ENCODE measurements at places on chromosomes 3 and 15.

GRCh38 chr15:93270937-93271467 lies 182.0 kb upstream of the RGMA start:
- DNase-seq: no peak

- no peak for DNase-seq
These were observed 478.0 kb upstream of the ATP11B start for GRCh38 chr3:182315313-182315712.

DNA sequence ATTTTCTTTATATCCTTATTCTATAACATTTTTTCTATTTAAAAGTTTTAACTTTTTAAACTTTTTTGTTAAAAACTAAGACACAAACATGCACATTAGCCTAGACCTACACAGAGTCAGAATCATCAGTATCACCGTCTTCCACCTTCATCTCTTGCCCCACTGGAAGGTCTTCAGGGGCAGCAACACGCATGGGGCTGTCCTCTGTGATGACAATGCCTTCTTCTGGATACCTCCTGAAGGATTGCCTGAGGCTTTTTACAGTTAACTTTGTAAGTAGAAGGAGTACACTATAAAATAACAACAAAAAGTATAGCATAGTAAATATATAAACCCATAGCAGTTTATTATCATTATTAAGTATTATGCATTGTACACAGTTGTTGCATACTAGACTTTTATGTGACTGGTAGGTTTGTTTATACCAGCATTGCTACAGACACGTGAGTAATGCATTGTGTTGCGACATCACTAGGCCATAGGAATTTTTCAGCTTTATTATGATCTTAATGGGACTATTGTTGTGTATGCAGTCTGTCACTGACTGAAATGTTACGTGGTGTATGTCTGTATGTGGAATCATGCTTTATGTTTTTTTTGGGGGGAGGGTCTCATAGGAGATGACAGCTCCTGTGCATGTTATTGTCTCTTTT lies 18.2 kb downstream of the ATP1B3 start:
- no peak for DNase-seq

GRCh38 chr3:134334231-134334900 lies 39.9 kb downstream of the AMOTL2 start:
- DNase-seq: no peak

DNA sequence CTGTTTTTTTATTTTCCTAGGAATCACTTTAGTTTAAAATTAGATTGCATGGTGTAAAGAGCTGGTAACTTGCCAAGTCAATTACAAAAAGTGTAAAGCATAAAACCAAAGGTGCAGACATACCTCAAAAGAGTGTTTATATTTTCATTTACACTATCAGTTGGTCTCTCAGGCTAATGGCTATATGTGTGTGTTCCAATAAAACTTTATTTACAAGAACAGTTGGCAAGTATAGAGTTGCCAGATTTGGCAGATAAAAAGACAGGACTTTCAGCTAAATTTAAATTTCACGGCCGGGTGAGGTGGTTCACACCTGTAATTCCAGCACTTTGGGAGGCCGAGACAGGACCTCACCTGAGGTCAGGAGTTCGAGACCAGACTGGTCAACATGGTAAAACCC lies 41.1 kb downstream of the HOMER2 start:
- DNase-seq: no peak

DNA sequence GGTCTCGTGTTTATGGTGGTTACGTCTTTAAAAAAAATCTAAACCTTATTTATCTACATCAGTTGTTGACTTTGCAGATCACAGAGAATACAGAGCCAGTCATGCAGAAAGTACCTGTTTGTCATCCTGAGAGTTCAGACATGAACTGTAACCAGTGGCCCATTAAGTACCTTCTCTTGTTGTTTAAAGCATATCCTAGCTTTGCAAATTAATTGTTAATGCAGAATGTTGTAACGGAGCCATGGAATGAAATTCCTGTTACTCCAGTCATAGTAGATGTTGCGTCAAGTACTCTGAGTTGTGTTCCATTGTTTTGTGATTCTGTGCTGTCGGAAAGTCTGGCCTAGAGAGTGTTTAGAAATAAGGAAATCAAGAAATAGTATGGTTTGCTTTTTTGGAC lies 205.2 kb downstream of the RBMS3 start:
- no peak for DNase-seq

GRCh38 chr15:87722941-87723691 lies 533.4 kb downstream of the NTRK3 start:
- DNase-seq: no peak

DNA sequence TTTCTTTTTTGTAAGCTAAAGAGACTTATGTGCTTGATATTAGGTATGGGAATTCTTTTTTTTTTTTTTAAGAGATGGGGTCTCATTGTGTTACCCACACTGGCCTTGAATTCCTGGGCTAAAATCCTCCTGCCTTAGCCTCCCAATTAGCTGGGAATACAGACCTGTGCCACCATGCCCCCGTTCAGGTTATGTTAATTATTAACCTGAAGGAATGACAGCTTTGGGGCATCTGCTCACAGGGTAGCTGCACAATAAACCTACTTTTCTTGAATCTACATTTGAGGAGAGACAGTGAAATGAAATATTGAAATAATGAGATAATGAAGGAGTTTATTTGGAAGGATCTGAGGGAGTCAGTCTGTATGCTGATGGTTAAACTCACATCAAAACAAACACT lies 158.2 kb upstream of the FAM3D start:
- DNase-seq: no peak

DNA sequence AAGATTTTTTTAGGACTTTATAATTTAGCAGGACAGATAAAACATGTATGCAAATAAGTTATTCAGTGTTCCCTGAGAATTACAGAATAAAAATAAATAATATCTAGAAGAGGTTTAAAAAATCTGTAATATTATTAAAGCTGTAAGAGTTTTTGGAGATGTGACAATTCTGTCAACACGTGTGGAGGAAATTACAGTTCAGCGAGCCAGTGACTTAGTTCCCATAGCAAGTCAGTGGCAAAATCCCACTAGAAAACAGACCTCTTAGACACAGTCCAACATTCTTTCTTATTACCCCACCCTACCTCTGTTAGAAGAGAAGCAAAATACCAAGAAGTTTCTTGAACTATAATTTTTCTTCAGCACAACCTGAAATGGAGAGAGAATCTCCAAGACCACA lies 16.2 kb upstream of the DENND6A start:
- DNase-seq: no peak

- DNase-seq: no peak
These were observed 34.7 kb upstream of the C3orf38 start for GRCh38 chr3:88114878-88115549.

- DNase-seq: no peak
These were observed 31.9 kb downstream of the CMTM7 start for GRCh38 chr3:32423534-32423933.

DNA sequence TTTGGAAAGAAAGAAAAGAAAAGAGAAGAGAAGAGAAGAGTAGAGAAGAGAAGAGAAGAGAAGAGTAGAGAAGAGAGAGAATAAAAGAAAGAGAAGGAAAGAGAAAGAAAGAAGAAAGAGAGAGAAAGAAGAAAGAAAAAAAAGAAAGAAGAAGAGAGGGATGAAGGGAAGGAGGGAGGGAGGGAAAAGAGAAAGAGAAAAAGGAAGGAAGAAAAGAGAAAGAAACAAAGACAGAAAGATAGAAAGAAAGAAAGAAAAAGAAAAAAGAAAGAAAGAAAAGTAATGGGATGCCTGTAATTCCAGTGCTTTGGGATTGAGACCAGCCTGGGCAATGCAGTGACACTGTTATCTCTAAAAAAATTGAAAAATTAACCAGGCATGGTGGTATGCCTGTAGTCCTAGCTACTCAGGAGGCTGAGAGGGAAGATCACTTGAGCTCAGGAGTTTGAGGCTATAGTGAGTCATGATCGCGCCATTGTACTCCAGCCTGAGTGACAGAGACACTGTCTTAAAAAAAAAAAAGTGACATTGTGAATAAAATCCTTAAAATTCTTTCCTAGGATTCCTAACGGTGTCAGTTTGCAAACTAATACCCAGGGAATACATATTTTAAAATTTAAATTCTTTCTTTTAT lies 1.7 kb downstream of the RASL12 start:
- no peak for DNase-seq

GRCh38 chr15:73389539-73389938 lies 20.8 kb upstream of the HCN4 start:
- no peak for DNase-seq

- no peak for DNase-seq
These were observed 10.5 kb downstream of the CSK start for GRCh38 chr15:74792227-74793016.

- DNase-seq: no peak
These were observed 7.8 kb upstream of the C3orf52 start for GRCh38 chr3:112078125-112079083.

GRCh38 chr15:32951736-32952464 lies 234.1 kb downstream of the GREM1 start:
- no peak for DNase-seq

DNA sequence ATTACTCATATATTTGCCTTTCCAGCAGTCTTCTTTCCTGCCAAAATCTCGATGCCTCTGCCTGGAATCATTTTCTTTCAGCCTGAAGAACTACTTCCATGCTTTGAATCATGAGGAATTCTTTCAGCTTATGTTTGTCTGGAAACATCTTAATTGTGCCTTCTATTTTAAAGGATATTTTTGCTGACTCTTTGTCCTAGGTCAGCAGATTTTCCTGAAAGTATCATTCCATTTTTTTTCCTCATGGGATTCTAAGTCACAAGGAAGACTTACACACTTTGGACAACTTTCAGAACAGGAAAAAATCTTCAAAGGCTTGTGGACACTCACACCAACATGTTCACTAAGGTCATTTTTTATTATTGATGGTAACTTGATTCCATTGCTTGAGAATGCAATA lies 10.1 kb downstream of the PRR23E start:
- no peak for DNase-seq

- no peak for DNase-seq
These were observed 201.0 kb upstream of the FEZF2 start for GRCh38 chr3:62574266-62574898.

GRCh38 chr3:184508938-184509337 lies 52.6 kb upstream of the EPHB3 start:
- no peak for DNase-seq

- no peak for DNase-seq
These were observed 32.4 kb downstream of the BTD start for GRCh38 chr3:15633766-15634598.

- no peak for DNase-seq
These were observed 679.0 kb upstream of the DPPA4 start for GRCh38 chr3:110016235-110016815.

GRCh38 chr3:82002986-82003642 lies 241.7 kb upstream of the GBE1 start:
- no peak for DNase-seq

DNA sequence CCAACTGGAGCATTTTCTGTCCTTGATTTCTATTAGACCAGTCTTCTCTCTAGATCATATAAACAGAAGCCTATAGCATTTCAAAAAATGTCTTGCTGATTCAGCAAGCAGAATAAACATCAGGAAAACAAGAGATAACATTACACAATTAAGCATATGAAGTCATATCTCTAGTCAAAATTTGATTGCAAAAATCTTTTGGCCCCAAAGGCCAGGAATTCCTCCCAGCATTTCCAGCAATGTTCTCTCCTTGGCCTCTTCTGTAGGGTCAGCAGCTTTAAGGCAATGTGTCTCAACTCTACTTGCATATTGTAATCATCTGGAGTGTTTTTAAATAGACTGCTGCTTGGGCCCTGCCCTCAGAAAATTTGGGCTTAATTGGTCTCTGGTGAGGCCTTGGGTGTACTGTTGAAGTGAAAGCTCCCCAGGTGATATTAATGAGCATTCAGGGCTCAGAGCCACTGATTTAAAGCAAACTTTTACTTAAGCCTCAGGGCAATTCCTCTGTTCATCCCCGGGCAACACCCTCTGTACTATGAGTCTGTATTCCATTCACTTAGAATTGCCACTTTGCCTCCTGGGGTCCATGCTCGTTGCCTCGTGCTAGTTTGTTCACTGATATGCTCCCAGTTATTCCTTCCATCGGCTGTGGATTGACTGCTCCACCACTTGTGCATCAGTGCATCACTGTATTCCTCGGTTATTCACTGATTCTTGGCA lies 1072.6 kb downstream of the ROBO2 start:
- DNase-seq: no peak
